ENCODE measurements at places on chromosomes 4 and X.

- DNase-seq, result no peak
Observed at GRCh38 chrX:46381630-46382029, 163.6 kb downstream of the ZNF674 start.

DNA sequence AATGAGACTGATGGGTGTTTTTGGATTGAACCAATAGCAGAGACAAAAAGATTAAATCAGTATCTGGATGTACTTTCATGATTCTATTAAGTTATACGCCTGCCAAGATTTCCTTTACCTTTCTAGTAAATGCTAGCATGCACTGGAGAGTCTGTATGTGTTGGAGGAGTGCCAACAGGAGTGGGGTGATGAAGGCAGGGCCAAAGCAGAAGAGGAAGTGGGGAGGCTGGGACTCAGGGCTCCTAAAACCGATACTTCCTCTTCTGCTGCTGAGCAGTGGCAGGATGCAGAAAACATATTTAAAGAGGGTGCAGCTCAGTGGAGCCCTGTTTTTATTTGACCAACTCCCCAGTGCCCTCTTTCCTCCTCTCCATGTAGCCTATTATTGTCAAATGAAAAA, 5.6 kb downstream of the CYSLTR1 start:
- no peak for DNase-seq

DNA sequence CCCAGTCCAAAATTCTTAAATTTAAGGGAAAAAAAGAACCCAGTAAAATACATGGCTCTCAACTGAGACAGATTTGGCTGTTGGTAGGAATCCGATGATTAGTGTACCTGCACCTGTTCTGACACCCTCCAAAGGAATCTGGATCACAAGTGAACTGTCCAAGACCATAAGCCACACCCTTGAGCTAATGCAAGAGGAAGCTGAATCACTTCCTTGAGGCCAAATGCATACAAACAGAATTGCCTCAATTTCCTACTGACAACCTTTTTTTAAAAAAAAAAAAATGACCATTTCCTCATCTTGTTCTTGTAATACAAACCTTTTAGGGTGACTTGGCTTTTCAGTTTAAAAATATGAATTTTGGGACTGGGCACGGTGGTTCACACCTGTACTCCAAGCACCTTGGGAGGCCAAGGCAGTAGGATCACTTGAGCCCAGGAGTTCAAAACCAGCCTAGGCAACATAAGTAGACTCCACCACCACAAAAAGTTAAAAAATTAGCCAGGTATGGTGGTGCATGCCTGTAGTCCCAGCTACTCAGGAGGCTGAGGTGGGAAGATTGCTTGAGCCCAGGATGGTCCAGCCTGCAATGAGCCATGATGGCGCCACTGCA, 10.7 kb upstream of the FBXL5 start:
- DNase-seq, result no peak

GRCh38 chr4:143404555-143404954, 67.9 kb downstream of the GAB1 start:
- DNase-seq, result no peak

DNA sequence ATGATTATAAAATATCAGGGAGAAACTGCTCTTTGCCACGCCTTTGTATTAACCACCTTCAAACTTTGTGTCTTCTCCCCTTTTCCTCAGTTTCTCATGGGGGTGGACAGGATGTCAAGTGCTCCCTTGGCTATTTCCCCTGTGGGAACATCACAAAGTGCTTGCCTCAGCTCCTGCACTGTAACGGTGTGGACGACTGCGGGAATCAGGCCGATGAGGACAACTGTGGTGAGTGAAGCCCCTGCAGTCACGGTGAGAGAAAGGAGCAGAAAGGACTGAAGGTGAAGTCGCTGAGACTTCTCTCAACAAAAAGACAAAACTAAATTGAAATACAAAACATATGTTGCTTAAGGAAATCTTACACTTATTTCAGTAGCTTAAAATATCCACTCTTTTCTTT, 50.9 kb downstream of the RXFP1 start:
- DNase-seq, result no peak
